ENCODE measurements at places on chromosomes 1 and 21.

- no peak for DNase-seq
These were observed 12.9 kb upstream of the DISC1 start for GRCh38 chr1:231613419-231614349.

DNA sequence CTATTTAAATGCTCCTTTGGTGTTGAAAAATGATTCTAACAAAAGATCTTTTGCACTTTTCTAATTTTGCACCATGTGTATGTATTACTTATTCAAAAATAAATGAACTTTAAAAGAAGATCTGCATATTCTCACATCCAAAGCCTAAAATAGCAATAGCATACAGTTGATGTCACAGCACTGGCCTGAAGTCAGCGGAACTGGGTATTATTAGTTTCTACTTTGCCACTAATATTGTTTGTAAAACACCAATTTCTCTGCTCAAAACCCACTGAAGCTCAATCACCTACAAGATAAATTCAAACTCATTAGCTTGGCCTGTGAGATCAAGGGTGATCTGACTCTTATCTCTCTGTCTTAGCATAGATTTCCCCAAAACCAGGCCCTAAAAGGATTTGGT lies 34.5 kb upstream of the BCAR3 start:
- no peak for DNase-seq

GRCh38 chr1:244497805-244498204 lies 36.7 kb downstream of the CATSPERE start:
- DNase-seq: no peak

- DNase-seq: no peak
These were observed 42.8 kb upstream of the RASAL2 start for GRCh38 chr1:178051071-178051470.

DNA sequence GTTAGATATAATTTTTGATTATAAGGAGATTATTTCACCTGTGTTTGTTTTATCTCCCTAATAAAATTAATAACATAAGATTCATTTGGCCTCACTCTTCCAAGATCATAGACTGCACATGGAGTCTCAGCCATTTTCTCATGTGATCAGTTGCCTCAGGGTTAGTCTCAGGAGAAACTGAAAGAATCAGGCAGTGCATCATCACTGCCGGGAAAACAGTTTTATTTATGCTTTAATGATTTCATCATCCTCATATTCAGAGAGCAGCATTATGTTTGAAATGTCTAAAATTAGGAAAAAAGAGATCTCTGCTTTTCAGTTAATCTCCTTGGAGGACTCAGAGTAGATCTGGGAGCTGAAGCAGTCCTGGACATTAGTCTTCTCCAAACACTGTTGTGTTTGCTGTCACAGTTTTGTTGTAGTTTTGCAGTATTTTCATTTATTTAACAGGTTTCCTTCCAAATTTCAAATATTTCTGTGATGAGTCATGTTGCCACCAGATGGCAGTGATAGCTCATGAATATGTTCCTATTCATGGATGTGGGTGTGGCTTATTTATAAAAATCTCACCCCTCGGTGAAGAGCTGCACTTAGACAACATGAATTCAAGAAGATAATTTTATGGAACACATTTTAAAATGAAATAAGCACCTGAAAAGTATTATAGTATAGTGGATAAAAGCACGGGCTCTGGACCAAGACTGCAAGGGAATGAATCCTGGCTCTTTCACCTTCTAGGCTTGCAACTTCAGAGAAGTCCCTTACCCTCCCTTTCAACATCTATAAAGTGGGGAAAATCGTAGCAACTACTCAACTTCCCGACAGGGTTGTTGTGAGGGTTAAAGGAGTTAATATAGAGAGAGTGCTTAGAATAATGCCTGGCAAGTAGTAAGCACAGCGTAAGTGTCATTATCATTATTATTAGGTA lies 31.2 kb downstream of the CHD1L start:
- DNase-seq: no peak

DNA sequence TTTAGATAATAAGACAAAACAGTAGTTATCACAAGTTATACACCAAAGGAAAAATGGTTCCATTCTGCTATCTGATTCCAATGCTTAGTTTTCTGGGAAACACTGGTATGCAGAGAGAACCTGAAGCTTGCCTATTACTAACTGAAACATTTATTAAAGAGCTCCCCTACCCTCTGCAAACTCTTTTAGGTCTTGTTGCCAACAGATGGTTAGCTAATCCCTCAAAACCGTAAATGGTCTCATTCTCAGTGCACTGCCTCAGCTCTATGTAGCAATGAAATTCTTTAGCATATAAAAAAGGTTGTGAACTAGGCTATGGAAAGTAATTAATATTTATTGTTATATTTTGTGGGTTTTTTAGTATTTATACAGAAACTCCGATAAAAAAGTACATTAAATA lies 20.4 kb downstream of the C21orf91 start:
- no peak for DNase-seq

- DNase-seq: no peak
These were observed 90.1 kb downstream of the DTL start for GRCh38 chr1:212125654-212126053.

DNA sequence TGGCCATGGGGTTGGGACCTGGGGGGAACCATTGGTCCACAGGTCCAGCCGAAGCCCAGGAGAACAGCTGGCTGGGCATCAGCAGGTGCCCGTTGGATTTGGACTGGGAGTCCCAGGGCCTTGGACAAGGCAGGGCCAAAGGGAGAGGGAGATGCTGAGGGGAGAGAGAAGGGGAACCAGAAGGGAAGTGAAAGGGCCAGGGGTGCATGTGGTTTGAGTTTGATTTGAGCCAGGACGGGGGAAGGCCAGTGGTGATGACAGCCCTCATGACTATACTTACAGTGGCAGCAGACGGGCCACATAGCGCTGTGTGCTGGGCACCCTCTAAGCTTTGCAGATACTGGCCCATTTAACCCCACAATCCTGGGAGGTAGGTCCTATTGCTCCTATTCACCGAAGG lies 18.8 kb downstream of the AGRN start:
- no peak for DNase-seq

DNA sequence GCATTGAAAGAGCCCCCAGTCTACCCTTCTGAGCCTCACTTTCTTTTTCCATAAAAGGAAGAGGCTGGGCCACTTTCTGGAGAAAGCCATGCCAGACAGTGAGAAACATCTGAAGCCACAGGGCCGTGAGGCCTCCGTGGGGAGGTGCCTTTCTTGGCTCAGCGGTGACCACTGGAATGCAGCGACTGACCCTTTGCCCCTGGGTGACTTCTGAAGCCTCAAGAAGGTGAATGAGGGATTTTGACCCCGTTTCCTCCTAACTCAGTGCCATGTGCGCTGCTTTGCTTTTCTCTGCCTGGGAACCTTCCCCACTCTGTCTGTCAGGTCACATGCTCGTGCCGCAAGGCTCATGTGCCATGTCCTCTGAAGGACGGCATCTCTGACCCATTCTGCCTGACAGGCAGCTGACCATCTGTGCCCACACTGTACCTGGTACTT lies 44.7 kb upstream of the A3GALT2 start:
- DNase-seq: no peak

DNA sequence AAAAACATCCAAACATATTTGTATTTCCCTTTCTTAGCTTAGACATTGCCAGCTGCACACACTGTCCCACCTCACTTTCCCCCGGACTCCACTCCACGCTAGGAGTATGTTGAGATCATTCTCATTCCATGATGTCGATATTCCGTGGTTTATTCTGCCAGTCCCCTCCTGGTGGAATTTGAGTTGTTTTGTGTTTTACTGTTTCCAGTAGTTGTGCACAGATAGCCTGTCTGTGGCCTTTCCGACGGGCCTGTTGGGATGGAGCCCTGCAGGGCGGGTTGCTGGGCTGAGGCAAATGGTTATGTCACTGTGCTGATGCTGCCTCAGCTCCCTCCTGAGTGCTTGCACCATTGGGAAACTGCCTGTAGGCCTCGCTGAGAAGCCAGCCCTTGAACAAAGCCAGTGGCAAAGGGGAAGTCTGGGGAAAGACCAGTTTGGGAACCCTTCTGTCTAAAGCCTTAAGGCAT lies 12.8 kb downstream of the TRAPPC10 start:
- DNase-seq: no peak

DNA sequence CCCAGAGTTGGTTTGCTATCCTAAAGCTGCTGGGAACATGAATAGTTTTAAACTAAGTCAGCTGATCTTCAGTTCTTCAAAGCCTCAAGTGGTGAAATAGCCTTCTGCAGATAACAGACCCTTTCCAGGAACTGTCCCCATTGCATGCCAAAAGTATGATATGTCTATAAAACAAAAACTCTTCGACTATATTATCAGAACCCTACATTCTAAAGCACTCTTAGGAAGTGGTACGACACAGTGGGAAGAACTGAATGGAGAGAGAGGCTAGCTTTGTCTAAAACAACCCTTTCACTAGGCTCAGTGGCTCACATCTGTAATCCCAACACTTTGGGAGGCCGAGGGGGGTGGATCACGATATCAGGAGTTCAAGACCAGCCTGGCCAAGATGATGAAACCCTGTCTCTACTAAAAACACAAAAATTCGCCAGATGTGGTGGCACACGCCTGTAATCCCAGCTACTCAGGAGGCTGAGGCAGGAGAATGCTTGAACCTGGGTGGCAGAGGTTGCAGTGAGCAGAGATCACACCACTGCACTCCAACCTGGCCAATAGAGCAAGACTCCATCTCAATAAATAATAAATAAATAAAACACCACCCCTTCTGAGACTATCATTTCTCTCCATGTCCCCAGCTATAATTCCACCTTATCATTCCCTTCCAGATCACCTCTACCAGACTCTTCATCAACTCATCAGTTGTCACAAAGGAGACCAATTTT lies 2.2 kb upstream of the FRRS1 start:
- DNase-seq: no peak

GRCh38 chr1:25909040-25909439 lies 2.8 kb upstream of the STMN1 start:
- no peak for DNase-seq

DNA sequence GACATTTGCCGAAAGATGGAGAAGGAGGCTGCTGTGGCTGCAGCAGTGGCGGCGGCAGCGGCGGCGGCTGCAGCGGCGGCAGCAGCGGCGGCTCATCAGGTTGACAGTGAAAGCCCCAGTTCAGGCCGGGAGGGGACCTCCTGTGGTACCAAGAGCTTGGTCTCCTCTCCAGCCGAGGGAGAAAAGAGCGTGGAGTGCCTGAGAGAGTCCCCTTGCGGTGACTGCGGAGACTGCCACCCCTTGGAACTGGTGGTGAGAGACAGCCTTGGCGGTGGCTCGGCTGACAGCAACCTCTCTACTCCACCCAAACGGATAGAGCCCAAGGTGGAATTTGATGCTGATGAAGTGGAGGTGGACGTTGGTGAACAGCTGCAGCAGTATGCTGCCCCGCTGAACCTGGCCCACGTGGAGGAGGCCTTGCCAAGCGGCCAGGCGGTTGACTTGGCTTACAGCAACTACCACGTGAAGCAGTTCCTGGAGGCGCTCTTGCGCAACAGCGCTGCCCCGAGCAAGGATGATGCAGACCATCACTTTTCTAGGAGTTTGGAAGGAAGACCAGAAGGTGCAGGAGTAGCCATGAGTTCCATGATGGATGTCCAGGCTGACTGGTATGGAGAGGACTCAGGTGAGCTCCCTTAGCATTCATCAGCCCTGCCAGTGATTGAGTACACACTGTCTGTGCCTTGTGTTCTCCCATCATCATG lies 6.3 kb downstream of the ZBTB8B start:
- no peak for DNase-seq

DNA sequence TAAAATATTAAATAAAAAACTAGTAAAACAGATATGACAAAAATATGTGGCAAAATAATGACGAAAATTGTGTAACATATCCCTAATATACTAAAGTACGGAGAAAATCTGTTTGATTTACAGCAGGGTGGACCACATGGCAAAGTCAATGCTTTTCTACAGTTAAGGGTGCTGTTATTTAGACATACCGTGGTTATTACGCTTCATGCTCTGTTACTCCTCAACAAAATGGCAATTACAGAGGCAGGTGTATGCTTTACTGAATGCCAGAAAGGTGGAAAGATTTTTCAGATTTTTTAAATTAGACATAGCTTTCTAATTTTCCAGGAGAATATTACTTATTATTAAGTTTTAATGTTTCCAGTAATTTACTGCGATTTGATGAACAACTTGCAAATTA lies 343.9 kb upstream of the DPYD start:
- no peak for DNase-seq

- DNase-seq: no peak
These were observed 82.3 kb downstream of the NOTCH2 start for GRCh38 chr1:119987112-119987511.

DNA sequence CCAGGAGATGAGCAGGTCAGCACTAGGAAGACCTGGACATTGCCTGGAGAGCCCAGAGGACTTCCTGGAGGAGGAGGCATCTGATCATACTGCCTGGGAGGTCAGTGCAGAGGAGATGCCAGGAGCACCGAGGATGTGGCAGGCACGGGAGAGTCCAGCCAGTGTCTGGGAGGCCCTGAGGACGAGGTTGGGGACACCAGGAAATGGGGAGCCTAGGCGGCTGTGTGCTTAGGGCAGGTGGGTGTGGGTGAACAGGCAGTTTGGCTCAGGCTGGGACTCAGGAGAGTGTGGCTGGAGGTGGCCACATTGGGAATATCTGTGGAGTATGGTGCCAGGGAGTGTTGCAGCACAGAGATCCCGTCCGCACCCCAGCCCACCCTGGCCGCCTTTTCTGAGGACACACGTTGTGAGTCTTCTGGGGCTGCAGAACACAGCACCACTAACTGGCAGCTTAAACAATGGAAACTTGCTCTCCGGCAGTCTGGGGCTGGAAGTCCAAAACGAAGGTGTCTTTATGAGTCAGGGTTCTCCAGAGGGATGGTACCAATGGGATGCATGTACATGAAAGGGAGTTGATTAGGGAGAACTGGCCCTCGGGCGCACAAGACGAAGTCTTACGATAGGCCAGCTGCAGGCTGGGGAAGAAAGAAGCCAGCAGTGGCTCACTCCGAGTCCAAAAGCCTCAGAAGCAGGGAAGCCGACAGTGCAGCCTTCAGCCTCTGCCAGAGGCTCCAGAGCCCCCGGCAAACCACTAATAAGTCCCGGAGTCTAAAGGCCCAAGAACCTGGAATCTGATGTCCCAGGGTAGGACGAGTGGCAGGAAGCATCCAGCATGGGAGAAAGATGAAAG lies 58.0 kb downstream of the FAAP20 start:
- DNase-seq: no peak

- DNase-seq: no peak
These were observed 172.6 kb downstream of the PLA2G4A start for GRCh38 chr1:187001198-187001889.

DNA sequence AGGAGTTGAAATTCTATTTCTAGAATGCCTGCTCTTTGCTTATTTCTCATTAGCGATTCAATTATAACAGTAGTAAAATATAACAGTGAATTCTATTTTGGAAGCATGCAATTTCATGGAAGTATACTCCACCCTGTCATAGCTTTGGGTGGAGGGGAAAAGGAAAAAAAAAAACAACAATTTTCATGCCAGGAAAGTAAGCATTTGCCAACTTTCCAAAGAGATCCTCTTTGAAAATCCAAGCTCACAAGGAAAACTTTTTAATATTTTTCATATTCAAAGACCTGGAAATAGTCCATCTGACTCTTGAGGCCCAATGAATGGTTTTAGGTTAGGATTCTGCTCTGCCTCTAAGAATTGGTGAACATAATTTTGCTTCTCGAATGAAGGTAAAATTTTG lies 134.5 kb downstream of the PTPN14 start:
- no peak for DNase-seq

- no peak for DNase-seq
These were observed 17.4 kb downstream of the ZZZ3 start for GRCh38 chr1:77664939-77665516.

GRCh38 chr1:217885181-217885580 lies 254.0 kb downstream of the SPATA17 start:
- no peak for DNase-seq

- DNase-seq: no peak
These were observed 66.2 kb upstream of the RNPC3 start for GRCh38 chr1:103459346-103459745.
